ENCODE measurements at places on chromosomes 3 and 15.

- DNase-seq = no peak
Measured at GRCh38 chr15:44250566-44251205, 37.8 kb upstream of the GOLM2 start.

GRCh38 chr3:144762091-144762490, 790.5 kb downstream of the DIPK2A start:
- DNase-seq = no peak

- no peak for DNase-seq
Measured at GRCh38 chr3:49028298-49028672, 913 bp downstream of the IMPDH2 start.

GRCh38 chr3:127222664-127223063, 29.7 kb downstream of the PRR23E start:
- no peak for DNase-seq

DNA sequence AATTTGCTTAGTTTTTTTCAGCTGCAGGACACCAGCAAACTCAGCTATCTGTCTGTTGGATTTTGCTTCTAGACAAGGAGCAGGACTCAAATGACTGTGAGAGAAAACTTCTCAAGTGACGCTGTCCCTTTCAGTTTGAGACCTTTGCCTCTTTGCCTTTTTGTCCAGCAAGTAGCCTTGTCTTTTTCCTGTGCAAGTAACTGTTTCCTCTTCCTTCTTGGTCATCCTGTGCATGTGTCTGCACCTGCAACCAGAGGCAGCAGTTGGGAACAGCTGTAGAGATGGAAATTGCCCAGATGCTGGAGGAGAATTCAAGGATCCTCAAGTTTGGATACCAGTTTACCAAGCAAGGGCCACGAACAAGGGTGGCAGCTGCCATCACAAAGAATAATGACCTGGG, 23.3 kb upstream of the TMOD3 start:
- no peak for DNase-seq

DNA sequence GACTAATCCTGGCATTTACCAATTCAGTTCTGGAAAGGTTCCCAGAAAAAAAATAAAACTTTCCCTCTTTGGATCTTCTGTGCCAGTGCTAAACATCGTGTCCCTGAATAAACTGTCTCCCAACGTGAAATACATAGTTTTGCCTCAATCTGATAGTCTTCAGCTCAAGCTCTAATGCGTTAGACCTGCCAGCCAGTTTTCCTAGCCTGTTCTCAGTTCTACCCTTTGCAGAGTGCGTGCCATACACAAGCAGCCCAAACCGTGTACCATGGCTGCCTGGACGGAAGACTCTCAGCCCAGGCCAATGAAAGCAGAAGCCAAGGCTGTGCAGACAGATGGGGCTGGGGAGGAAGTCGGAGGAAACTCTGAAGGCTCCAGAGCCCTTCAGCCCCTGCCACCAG, 11.4 kb upstream of the OCA2 start:
- no peak for DNase-seq

- no peak for DNase-seq
Measured at GRCh38 chr3:177594096-177594495, 396.8 kb upstream of the TBL1XR1 start.

All from HL-60 (cell line).